Activated CD4-positive, alpha-beta T cell treated with anti-CD3 and anti-CD28 coated beads for 1 hour (primary cell): ENCODE measurements at places on chromosomes 4 and X.

- no peak for DNase-seq
Observed at GRCh38 chr4:62250100-62250499, 1050.0 kb downstream of the ADGRL3 start.

DNA sequence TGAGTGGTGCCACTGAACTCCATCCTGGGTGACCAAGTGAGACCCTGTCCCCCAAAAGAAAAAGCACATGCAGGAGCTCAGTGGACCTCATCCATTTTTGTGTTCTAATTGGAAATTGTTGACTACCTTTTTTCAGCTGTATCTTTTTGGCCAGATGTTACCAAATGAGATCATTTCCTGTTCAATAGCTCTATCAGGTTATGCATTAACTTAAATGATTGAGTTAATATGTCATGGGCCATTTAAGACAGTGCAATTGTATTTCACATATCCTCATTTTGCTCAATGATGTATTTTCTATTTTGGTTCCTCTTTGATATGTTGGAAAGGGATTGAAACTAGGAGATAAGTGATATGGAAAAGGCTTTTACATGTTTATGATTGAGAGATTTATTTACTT, 26.2 kb upstream of the RHOH start:
- DNase-seq = no peak

DNA sequence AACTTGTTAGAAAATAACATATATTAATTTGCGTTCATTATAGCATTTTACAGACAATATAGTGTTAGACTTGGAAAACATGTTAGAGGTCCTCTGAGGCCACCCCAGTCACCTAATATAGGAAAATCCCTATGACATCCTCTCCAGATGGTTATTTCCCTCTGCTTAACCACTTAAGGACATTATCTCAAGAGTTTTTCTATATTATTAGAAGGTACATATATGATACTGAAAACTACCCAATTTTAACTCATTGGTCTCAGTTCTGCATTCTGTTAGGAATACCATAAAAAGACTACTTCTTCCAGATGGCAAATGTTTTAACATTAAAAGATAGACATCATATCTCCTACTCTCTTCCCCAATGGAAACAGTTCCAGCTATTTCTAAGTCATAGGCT, 21.4 kb downstream of the PTPN13 start:
- DNase-seq = no peak

DNA sequence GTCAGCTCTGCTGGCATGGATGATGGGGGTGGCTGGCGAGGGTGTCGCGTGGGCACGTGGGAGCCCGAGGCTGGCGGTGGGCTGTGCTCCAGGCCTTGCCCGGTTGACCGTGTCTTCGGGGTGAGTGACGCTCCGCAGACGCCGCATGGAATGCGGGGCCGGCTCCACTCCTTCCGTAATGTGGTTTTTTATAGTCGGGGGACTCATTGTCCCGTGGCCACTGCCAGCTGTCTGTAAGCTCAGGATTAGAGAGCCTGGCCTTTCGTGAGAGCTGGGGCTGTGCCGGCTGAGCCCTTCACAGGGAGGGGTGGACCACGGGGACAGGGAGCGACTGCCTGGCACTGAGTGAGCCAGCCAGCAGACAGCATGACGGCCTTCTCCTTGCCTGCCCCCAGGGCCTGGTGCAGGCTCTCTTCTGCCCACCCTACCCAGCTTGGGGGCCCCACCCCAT, 20.4 kb downstream of the DOK7 start:
- no peak for DNase-seq

- DNase-seq = no peak
Observed at GRCh38 chrX:153687121-153688039, at the start of gene SLC6A8. SLC6A8 (plus strand) TSS chrX:153687926; CDS start chrX:153688575, 649 bp downstream.

- DNase-seq = no peak
Observed at GRCh38 chr4:70531981-70532380, 13.6 kb downstream of the AMTN start.

DNA sequence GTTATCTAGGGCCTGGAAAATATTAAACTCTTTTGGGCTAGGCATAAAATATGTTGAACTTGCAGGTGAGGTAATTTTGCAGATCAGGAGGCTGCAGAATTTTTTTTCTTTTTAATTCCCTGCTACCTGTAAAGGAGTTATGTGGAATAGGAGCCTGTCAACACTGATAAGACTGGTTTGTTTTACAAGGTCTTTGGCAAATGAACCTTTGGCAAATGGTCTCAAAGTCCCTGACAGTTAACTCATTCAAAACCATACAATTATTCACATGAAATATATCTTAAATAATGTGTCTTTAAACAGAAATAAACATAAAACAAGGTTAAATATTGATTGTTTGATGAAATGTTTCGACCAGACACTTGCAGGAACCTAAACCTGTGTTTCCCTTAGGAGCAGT, 340.2 kb downstream of the GASK1B start:
- no peak for DNase-seq

DNA sequence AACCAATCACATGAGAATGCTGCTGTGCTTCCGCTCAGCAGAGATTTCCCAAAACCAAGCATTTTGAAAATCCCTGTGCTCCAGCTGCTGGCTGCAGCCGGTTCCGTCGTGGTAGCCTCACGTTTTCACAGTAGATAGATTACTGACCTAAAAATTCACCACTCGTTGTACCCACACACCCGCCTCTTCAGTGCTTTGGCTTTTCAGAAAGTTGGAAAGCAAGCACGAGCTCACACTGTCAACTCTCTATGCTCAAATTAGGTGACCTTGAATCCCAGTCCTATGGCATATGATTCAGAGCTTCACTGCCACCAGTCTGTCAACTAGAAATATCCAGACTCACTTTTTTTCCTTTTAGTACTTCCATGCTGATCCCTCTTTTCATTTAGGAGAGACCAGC, 168.9 kb downstream of the DCTD start:
- DNase-seq = no peak

DNA sequence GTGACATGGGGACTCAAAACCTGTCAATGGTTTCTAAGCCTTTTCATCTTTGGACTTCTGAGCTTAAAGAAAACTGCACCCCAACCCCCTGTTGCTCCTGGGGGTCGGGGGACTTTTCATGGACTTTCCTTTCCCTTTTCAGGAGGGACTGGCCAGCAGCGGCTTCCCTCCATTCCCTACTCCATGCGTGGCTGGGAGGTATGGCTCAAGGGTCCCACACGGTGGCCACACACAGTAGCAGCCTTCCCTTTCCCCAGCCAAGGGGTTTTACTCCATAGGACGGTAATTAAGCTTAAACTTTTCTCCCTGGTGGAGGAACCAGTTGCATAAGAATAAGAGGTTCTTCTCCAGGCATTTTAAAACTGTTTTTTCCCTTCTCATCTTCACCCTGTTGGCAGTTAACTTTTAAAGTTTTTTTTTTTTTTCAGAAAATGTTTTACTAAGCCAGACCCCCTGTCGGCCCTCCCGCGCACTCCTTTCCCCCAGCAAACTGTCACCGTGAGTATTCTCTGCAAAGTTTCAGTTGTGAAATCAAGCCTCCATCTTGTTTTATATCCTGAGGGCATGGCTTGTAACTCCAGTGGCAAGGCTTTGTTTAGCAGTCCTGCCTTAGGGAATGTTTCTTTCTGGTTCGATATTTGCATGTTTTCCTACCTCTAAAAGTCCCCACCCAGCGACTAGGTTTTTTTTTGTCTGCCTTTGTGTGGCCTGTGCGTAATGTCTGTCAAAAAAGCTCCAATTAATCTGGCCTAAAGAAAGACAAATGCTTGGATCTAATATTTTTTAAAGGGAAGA, 325.7 kb downstream of the TLL1 start:
- DNase-seq = no peak

DNA sequence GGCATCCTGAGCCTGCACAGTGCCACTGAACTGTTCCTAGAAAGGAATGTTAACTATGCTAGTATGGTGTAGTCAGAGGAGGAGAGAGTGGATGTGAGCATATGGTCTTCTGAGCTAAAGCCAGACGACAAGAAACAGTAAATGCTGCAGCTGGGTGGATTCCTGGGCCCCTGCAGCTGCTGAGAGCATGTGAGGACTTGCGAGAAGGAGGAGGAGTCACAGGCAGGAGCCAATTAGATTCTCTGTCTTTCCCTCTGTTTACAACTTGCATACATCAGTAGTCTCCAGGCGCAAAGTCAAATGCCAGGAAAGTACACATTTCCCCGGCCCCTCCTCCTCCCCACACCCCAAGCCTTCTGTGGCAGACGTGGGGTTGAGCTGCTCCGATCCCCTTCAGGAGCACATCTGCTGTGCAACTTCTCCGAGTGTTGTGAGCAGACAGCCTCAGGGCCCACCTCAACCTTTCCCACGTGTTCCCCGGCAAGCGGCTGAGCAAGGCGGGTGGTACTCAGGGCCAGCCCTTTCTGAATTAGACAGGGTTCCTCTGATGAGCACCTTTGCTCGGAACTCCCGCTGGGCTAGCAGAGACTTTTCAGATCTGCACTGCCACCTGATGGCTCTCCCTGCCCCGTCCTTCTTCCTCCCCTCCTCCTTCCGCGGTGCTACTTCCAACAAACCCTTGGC, 108.7 kb upstream of the ATP6AP2 start:
- no peak for DNase-seq

DNA sequence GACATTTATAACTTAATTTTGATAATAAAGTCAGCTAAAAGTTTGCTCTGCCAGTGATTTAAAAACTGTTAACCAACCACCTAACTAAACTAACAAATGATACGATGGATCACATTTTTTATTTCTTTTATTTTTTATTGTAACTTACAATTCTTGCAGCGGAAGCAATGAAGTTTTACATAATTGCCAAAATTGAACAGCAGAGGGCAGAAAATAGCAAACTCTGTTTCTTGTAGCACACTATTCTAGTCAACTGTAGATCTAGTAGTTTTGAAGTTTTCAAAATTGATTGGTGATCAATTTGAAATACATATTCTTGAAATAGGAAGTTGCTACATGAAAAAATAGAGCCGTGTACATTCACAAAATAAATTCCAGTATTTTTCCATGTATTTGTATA, 2.8 kb upstream of the GRIA2 start:
- DNase-seq = no peak

GRCh38 chr4:69549651-69550050, 53.9 kb upstream of the UGT2B4 start:
- no peak for DNase-seq

DNA sequence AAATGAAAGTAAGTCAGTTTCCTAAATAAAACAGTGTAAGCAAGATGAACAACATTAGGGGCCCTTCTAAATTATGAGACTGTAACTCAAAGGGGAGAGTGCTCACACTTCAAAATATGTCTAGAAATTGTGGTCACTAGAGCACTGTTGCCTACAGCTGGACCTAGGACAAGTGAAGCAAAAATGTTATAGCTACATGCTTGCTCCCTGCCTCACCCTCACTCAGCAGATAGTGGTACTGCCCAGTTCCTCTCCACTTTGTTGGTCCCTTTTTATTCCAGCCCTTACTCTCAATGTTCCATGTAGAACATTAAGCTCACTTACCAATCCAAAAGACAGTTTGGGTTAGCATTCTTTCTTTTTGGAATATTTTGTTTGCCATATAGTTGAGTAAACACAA, 147.3 kb downstream of the GRIA3 start:
- DNase-seq = no peak

GRCh38 chrX:30283456-30284200, 25.6 kb downstream of the NR0B1 start:
- DNase-seq = no peak

DNA sequence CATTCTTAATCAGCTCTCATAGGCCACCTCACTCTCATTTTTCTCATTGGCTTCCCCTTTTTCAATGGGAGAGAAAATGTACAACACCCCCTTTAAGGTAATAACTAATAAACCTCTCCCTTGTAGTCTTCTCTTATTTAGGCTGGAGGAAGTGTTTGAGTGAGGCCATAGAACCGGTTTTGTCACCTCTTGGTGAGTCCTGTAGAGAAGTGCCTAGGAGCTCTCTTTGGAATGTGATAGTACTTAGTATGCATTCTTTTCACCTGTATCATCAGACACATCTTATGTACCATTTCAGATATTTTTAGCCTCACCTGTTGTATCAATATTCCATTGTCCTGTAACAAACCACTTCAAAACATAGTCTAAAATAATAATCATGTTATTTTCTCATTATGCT, 3.5 kb upstream of the TAB3 start:
- no peak for DNase-seq

DNA sequence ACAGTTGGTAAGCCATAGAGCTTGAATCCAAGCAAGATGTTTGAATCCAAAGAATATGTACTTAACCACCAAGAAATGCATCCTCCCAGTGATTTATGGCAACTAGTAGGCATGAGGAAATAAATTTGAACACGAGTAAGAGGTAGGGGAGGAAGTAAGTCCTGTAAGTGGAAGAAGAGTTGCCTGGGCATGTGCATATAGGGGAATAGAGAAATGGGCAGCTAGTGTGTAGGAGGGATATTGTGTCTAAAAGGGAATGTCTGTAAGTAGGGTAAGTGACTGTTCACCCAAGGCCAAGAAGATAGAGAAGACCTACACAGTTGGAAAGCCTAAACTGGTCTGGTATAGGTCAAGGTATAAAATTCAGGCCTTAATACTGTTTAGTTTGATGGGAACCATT, 4.6 kb downstream of the SH3BGRL start:
- no peak for DNase-seq

- no peak for DNase-seq
Observed at GRCh38 chrX:16124201-16124600, 836 bp downstream of the GRPR start.

DNA sequence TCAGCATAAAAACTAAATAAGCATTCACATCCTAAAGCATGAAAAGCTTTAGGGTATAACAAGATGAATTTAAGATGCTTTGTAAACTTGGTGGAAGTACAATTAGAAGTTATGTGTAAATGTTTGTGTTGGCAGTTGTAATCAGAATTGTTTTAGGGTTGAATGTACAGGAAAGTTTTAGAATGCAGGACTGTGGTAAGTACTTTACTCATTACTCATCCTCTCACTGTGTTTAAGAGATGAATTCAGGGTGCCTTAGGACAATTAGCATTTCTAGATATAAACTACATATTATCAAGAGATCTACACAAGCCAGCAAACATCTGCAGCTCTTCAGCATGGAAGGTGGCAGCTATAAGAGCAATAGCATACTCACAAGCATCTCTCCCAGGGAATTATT, 77.5 kb upstream of the ELOVL6 start:
- DNase-seq = no peak

DNA sequence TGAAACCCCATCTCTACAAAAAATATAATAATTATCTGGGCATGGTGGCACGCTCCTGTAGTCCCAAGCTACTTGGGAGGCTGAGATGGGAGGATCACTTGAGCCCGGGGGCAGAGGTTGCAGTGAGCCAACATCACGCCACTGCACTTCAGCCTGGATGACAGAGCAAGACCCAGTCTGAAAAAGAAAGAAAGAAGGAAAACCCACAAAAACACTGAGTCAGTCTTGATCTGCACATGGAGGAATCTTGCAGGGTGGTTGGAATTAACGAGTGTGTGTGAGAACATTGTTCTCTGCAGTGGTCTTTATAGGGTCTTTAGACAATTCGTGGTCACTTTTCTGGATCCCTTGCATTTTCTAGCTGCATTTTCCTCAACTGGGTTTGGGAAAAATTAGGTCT, 23.2 kb downstream of the ADD1 start:
- DNase-seq = no peak

- no peak for DNase-seq
Observed at GRCh38 chrX:111597967-111598366, 83.0 kb upstream of the ALG13 start.

- DNase-seq = no peak
Observed at GRCh38 chr4:86155766-86156165, 204.1 kb downstream of the MAPK10 start.

DNA sequence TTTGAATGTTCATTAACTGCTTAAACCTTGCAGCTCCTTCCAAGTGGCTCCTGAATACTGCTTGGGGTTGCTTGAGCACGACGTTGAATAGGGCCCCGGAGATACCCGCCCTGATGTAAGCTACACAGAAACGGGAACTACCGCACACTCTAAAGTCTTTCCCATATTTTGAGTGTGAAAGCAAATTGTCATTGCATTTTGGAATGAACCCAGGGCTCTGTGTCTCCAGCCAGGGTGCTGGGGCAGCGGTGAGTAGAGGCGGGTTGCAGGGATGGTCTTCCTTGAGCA, 59.4 kb upstream of the HELT start:
- no peak for DNase-seq
